ENCODE measurements at places on chromosomes 1 and 21.

DNA sequence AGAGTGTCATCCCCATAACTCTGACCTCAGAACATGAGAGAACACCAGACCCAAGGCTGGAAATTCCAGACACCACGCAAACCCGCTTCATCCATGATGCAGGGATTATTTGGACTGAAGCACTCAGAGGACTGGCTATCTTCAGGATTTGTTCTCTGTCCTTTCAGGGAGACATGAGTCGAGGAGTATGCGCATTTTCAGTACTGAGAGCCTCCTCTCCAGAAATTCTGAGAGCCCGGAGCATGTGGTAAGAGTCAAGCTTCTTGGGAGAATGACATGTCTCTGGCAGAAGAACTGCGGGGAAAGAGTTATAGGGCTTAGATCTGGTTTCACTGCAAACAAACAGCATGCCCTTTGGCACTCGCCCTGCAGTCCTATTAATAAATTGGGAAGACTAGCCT lies 6.9 kb downstream of the LAX1 start:
- DNase-seq, result no peak

GRCh38 chr1:30229557-30229956 lies 493.8 kb downstream of the MATN1 start:
- DNase-seq, result no peak

DNA sequence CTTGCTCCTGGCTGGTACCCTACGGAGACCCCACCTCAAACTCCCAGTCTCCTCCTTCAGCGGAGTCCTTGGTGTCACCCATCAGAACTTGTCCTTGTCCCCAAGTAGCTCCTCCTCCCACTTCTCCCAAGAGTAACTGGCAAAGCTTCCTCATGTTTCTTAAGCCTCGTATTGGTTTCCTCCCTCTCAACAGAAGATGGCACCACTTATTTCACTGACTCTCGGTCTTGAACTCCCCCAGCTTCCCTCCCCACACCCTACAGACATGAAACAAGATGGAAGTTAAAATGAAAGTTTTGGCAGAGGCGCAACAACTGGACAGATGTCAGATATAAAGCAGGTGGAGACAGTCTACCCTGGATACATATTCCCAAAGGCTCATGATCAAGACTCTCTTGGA lies 13.4 kb downstream of the RAB7B start:
- DNase-seq, result no peak

DNA sequence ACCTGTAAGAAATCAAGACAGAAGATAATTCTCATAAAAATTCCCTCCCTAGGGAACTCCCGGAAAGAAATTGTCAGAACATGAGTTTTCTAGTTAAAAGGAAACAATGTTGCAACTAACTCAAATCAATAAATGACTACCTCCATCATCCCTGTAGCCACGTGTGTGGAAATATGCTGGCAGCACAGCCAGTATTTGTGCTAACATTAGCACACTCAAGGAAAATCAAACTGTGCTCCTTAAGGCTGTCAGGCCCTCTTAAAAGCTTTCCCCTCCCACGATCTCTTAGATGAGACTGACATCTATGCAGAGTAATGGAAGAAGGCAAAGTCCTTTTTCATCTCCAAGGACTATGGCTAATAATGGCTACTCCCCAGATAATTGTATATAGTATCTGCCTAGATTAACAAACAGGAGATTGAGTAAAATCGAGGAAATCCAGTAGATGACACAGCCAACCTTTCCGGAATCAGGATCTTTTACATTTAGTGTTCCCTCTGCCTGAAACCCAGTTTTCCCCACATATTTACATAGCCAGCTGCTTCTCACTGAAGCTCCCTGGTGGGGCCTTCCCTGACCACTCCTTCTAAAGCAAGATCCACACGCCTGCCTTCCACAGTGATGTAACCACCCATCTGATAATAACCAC lies 50.9 kb upstream of the NR5A2 start:
- no peak for DNase-seq

GRCh38 chr1:109895720-109896504 lies 14.7 kb upstream of the CSF1 start:
- DNase-seq, result peak; percentile 55

GRCh38 chr1:119139857-119140176 lies 636 bp downstream of the WARS2 start:
- DNase-seq, result no peak

DNA sequence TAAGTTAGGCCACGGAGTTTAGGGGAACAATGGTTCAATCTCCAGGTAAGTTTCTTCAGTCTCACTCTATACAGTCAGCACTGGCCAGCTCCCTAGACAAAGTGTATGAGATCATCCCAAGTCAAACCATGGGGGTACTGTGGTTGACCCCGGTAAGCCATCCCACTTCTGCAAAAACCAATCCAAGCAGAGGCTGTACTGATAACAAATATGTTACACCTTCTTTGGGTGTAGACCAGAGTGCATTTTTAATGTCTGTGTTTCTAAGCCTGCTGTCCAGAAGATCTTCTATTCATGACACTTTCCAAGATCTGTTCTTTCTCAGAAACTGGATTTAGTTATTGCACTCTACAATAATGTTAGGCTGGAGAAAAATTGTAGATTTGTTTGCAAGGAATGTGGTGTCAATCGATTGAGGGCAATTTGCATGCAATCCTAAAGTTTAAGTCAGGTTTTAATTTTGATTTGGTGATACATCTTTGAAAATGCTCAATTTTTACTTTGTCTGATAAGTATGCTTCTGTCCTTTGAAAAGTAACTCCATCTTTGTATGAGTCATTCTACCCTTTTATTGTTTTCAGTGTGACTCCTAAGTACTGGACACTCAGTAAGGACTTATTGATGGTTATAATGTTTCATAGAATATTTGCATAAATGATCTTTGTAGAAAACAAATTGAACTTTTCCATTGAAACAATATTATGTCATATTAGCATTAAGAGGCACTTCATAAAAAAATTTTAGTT lies 152.4 kb downstream of the HLX start:
- DNase-seq, result no peak

DNA sequence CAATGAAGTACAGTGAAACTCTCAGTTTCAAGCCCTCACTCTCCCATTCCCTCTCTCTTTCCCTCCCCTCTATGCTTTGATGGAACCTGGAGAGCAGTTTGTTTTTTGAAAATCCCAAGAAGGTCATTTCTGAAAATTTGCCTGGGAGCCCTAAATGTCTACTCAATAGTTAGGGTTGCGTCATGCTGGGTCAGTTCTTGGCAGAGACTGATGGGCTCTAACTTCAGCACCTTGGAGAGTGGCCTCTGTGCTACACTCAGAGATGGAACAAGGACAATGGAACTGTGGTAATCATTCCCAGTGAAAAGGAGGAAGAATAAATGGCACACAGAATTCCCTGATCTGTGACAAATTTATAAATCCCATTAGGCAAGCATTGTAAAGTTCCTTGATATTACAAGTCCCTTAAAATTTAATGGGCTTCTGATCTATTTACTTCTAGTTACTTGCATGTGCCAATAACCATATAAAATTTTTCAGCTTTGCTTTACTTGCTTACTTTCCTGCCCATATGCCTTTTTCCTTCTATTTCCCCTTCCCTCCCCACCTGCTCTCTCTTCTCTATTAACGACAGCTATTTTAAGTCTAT lies 182.9 kb upstream of the KCND3 start:
- no peak for DNase-seq

GRCh38 chr21:25896501-25897056 lies 161.8 kb downstream of the GABPA start:
- no peak for DNase-seq

- DNase-seq, result no peak
These were observed 3.3 kb upstream of the C2CD2 start for GRCh38 chr21:41956926-41957729.

DNA sequence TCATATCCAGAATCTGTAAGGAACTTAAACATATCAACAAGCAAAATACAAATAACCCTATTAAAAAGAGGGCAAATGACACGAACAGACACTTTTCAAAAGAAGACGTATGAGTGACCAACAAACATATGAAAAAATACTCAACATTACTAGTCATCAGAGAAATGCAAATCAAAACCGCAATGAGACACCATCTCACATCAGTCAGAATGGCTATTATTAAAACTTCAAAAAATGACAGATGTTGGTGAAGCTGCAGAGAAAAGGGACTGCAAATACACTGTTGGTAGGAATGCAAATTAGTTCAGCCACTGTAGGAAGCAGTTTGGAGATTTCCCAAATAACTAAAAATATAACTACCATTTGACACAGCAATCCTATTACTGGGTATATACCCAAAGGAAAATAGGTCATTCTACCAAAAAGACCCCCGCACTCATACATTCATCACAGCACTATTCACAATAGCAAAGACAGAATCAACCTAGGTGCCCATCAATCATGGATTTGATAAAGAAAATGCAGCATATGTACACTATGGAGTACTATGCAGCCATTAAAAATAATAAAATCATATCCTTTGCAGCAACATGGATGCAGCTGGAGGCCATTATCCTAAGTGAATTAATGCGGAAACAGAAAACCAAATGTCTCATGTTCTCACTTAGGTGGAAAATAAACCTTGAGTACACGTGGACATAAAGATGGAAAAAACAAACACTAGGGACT lies 230.1 kb upstream of the RAB4A start:
- no peak for DNase-seq

DNA sequence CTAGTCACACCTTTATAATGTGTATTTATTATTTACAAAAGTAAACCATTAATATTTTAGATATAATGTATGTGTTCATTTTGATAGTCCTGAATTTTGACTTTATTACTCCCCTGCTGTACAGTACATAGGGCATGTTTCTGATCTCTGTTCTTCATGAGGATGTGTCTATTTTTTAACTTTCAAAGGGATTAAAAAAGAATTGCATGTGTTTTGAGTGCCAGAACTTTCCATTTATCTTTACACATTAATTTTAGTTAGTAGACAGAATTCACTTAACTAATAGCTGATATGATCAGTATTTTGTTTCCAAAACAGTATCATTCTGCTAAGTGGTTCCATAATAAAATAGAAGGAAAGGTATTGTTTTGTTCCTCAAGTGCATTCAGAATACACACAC lies 3.1 kb downstream of the PBX1 start:
- DNase-seq, result no peak

GRCh38 chr1:176754676-176755075 lies 291.7 kb downstream of the PAPPA2 start:
- no peak for DNase-seq

DNA sequence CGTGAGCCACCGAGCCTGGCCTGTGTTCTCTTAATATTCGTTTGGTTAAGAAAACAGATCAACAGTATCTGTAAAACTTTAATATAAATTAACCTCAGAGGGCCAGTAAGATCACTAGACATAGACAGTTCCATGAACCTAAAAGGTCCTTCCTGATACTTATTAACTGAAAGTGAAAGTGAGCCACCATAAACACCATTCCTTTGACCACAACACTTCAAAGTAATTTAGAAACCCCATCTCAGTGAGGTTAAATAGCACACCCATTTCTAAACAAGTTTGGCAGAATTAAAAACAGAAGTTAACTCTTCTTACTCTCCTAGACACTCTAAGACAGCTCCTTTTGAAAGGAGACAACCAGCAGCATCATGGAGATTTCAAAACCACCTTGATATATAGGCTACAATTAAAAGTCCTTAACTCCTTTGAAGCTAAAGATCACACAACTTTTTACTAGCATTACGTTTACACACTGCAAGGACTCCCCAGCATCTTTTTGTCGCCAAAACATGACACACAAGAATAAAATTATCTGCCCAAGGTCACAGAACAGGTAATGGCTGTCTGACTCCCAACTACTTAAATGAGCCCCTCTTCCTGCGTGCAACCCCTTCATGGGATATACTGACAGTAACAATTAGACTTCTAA lies 2.2 kb downstream of the RNF19B start:
- no peak for DNase-seq

GRCh38 chr1:232923739-232924386 lies 26.5 kb upstream of the NTPCR start:
- no peak for DNase-seq

DNA sequence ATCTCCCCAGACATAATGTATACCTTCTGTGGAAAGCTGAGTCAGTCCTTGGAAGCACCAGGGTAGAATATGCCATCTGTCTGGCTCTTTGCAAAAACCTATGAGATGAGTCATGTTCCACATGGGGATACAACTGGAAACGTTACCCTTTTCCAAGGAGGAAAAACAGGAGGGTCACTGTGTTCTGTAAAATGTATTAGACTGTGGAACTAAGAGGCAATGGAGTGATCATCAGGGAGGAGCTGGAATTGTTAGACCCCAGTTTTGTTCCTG lies 16.1 kb upstream of the PSMD4 start:
- no peak for DNase-seq

- no peak for DNase-seq
These were observed 3.8 kb upstream of the SAMD13 start for GRCh38 chr1:84297546-84298244.

- no peak for DNase-seq
These were observed 87.5 kb upstream of the PLPPR4 start for GRCh38 chr1:99176753-99177152.

DNA sequence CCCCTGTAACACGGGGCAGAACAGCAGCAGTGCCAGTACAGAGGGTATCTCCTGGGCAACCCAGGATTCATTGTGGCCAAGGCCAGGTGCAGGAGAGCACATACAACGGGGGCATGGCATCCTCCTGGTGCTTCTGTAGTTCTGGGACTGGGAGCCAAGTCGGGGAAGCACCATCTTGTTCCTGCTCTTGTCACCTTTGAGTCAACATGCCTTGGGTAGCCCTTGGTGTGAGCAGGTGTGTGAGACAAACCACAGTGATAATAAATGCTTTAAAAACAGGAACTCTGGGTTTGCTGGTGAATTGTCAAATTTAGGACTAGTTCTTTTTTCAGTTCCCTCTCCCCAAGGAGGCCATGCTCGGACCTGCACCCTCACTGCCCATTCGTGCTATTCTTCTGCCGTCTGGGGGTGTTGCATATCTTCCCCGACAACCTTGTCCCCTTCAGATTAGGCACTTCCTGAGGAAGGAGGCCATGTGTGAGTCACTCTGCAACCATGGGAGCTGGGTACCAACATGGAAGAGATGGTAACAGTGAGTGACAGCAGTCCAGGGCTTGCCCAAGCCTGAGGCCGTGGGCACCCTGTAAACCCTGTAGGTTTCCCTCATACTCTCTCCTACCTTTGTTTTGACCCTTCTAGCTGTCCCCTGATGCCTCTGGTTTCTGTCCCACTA lies 150.2 kb downstream of the GRIK3 start:
- peak; percentile 10 for DNase-seq

GRCh38 chr1:248739572-248740205 lies 15.9 kb downstream of the LYPD8 start:
- DNase-seq, result no peak

DNA sequence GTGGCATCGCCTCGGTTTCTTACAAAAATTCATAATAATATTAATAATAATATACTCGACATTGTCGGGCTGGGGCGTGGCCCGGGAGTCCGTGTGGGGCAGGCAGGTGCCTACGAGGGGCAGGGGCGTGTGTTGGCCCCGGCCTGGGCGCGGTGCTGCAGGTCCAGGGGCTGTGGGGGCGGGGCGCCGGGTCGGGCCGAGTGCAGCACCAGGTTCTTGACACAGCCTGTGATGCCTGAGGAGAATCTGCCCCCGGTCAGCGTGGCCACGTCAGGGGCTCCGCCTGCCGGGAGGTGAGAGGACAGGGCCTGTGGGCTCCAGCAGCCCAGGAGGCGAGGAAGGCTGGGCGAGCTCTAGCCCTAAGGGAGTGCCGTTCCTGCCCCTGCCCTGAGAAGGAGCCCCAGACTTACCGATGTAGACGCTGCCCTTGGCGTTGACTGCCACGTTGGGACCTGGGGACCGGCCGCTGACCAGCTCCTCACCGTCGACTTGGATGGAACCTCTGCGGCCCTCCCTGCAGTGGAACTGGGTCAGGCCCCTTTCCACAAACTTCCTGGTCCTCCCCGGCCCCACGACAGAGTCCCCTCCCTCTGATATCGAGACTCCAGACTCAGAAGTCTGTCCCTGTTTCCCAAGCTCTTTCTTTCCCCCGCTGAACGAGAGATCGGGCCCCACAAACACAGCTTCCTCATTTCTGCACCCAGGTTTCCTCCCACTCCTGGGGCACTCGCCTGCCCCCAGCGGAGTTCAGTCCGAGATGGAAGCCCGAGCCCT lies 11.3 kb downstream of the LDLRAD2 start:
- no peak for DNase-seq

Data from NK-92 treated with Interleukin-12 subunit alpha and Interleukin-12 subunit beta, amount 100 ng/mL, for 24 hours (cell line).